Mammary epithelial cell (primary cell): ENCODE measurements at places on chromosomes 7 and 10.

DNA sequence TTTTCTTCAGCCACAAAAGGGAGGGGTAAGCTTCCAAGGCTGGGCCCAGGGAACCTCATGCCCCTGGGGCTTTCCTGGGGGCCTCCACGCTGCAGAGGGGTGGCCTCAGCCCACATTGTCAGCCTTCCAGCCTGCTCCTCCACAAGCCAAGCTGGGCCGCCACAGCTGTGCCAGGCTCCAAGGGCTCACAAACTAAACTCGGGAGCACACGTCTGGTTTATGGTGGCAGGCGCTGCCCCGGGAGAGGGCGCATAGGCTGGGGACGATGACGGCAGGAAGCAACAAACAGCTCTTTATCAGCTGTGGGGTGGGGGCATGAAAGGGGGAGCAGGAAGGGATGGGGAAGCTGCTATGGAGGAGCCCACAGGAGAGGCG lies 6.3 kb upstream of the CDH23 start:
- no peak for DNase-seq

DNA sequence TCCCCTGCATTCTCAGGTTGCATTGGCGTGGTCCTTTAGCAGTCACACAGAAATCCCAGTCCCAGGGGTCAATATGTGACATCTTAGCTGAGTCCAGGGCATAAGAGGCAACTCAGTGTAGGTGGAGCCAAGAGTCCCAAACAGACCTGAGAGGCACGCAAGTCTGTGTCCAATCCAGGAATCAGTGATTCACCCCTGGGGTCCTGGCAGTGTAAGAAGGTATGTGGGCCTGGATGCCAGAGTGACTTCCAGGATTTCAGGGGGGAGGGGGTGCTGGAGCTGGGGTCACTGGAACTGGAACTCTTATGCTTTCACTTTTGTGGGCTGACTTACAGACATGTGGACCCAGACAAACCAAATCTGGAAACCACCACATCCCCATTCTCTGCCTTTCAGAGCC lies 26.8 kb downstream of the FRMPD2 start:
- DNase-seq = no peak

GRCh38 chr7:50775836-50776235 lies 6.9 kb downstream of the GRB10 start:
- DNase-seq = no peak

DNA sequence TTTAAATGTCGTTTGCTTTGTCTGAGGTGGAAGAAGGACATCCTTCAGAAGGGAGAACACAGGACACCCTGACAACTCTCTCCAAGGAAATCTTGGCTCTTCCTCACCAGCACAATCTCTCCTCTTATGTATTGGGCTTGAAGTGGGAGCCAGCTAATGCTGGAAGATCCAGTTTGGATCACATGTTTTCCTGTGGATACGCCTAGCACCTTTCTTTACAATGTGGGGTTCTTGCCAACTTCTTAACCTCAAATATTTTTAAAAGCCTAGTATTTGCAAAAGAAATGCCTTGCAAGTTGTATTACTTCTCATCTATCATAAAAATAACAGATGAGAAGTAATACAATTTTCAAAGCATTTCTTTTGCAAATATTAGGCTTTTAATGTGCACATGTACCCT lies 76.4 kb downstream of the FRMD4A start:
- DNase-seq = peak; percentile 56

GRCh38 chr10:119207713-119208552 lies 562 bp downstream of the GRK5 start:
- DNase-seq = peak; percentile 59

GRCh38 chr7:104133238-104133637 lies 74.6 kb downstream of the ORC5 start:
- DNase-seq = no peak

DNA sequence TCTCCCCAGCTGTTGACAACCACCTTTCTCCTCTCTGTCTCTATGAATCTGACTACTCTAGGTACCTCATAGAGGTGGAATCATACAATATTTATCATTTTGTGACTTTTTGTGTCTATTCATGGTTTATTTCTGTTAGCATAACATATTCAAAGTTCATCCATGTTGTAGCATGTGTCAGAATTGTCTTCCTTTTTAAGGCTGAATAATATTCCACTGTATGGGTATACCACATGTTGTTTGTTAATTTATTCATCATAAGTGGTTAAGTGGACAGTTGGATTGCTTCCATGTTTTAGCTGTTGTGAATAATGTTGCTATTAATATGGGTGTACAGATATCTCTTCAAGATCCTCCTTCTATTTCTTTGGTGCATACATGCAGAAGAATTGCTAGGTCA lies 69.9 kb upstream of the COMTD1 start:
- no peak for DNase-seq

- no peak for DNase-seq
These were observed 70.8 kb upstream of the KDM7A start for GRCh38 chr7:140247559-140247958.

GRCh38 chr7:3272691-3273141 lies 28.3 kb upstream of the SDK1 start:
- DNase-seq = peak; percentile 57

DNA sequence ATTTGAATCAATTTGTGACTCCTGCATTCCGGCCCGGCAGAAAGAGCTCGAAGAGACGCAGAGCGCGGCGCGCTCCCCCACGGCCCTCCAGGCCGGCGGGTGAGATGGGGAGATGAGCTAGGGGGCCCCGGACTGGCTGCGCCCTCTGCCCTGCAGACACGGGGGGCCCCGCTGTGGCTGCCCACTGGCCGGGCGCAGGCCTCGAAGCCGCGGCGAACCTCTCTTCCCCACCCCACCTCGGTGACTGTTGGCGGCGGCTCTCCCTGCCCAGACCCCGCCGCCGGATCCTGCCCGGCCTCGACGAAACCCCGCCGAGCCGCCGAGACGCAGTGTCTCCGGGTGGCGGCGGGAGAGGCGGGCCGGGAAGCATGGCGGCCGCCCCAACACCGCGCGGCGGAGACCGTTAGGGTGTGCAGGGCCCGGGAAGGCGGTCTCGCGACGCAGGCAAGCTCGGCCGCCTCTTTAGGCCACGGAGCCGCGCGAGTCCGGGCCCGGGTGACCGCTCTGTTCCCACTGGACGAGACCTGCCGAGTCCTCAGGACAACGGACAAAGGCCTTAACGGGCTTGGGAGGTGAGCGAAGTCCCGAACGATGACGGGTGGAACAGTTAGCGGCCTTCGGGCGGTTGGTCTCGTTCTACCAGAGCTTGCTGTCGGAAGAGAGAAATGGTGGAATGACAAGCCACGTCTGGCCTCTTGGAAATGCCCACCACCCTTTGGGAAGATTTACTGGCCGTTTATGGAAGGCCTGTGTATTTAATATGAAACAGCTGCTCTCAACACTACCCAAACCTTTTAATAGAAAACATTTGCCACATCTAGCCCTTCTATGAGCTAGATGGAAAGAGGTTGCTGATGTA lies 24.3 kb downstream of the NUP42 start:
- no peak for DNase-seq

- DNase-seq = no peak
These were observed 2.9 kb downstream of the RBM20 start for GRCh38 chr10:110647136-110647430.

- DNase-seq = no peak
These were observed 217.8 kb downstream of the DNAJB6 start for GRCh38 chr7:157554393-157555238.

GRCh38 chr10:94383530-94383929 lies 18.8 kb upstream of the TBC1D12 start:
- no peak for DNase-seq

DNA sequence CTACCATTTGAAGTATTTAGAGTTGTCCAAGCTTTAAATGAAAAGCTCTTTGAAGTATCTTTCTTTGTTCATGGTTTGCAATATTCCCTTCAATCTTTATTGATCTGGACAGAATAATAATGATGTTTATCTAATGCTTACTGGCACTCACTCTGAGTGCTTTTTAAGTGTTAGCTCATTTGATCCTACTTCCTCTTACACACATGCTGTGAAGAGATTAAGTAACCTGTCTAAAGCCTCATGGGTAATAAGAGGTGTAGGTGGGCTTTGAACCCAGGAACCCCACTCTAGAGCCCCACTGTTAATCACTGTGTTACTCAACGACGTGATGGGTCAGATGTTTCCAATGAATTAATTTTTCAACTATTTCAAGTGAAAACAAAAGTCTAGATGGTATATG lies 31.1 kb upstream of the ADD3 start:
- DNase-seq = no peak

- DNase-seq = no peak
These were observed 21.0 kb upstream of the TSPAN33 start for GRCh38 chr7:129123510-129123857.

- no peak for DNase-seq
These were observed 102.7 kb downstream of the AGMO start for GRCh38 chr7:15459018-15459615.
